ENCODE measurements at places on chromosomes 3 and 15.
A peak's percentile ranks its signal among the peaks of the same experiment; 100 is the strongest.

GRCh38 chr3:89467898-89468363, 360.5 kb downstream of the EPHA3 start:
- no peaks in the 10 kb centered on the region for H3K36me3 ChIP-seq
- no peak for DNase-seq
- no peaks in the 10 kb centered on the region for H3K27me3 ChIP-seq

DNA sequence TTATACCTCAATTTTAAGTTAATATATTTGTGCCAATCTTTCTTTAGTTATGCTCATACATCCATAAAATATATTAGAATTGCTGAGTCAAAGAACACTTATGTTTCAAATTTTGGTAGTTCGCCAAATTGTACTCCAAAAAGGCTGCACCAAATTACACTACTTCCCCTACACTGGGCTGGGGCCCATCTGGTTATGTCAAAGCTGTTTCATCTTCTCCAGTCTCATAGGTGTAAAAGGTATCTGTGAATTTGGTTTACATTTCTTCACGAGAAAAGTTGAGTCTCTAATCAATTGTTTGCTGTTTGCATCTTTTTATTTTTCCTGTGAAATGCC, 706 bp downstream of the FSIP1 start:
- H3K36me3 ChIP-seq = no peaks in the 10 kb centered on the region
- peak overlapping the region; percentile 93 for H3K27ac ChIP-seq
- peak overlapping the region; percentile 98 for H3K4me3 ChIP-seq
- DNase-seq = no peak
- H3K27me3 ChIP-seq = peaks cover 11% of the 10 kb centered on the region

DNA sequence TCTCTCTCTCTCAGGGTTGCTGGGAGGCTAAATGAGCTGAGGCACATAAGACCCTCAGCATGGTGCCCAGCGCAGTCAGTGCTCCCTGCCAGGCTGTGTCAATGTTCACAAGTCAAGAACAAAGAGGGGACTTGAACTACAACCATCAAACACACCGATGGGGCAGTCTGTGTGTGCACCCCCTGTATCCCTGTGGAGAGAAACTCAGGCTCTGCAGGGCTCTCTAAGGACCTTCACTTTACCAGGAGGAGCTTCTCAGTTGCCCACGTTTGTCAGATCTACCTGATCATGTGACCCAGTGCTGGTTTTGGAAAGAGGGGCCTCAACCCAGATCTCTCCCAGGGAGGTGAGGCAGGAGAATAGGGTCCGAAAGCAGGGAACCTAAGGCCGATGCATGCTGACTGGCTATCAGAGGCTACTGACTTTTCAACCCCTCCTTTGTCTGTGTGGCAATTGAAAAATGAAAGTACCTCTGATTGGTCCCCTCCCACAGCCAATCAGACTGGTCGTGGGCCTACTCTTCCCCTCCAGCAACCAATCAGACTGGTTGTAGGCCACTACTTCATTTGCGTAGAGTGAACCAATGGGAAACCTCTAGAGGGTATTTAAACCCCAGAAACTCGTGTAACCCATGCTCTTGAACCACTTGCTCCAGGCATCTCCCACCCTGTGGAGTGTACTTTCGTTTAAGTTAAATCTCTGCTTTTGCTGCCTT, 34.0 kb downstream of the RHCG start:
- no peaks in the 10 kb centered on the region for H3K36me3 ChIP-seq
- DNase-seq = no peak
- H3K27me3 ChIP-seq = peaks cover 10% of the 10 kb centered on the region

DNA sequence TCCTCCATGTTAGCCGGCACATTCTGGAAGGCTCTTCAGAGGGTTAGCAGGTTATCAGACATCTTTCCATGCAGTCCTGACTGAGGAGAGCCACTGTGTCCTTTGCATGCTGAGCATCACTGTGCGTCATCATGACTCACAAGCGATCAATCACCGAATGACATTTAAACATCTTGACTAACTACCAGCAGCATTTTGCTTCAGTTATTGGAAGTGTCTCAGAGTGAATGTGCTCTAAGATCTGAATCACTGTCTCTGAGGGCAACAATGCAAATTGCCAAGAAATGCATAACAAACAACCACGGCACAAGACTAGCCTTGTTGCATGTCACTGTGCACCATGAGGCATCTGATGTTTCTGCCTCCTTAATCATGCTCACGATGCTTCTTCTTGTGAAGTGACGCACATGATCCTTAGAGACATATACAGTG, 18.3 kb upstream of the ATP8B4 start:
- DNase-seq = no peak
- no peaks in the 10 kb centered on the region for H3K36me3 ChIP-seq
- peaks cover 27% of the 10 kb centered on the region for H3K4me1 ChIP-seq
- H3K27ac ChIP-seq = no peak overlapping the region
- no peaks in the 10 kb centered on the region for H3K27me3 ChIP-seq

DNA sequence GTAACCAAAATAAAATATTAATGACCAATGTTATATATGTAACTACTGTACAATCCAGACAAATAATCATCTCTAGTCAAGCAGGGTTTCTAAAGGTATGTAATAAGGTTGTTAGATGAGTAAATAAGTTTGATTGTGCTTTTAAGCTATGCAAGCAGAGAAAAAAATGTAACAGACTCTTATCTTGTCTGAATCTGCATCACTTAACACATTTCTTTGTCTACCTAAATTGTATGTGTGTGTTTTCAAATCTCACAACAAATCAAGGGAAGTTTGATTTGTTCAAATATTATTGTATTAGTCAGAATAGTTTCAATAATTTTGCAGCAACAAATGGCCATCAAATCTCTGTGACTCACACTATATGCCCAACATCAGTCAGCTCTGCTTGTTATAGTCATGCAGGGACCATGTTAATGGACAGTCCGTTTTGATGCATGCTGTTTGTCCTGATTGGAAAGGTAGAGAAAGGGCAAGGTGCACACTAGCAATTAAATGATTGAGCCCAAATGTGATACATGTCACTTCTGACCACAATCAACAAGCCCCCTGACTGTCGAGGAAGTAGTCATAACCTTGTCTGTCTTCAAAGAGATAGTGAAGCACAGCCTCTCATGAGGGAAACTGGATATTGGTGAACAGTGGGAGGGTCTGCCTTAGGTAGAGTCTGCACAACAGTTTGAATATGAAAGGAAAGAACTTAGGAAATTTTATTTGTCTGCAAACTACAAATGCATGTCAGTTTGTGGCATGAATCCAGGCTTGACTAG, 349.4 kb upstream of the SATB1 start:
- H3K4me1 ChIP-seq = peaks cover 8% of the 10 kb centered on the region
- no peak for DNase-seq
- H3K36me3 ChIP-seq = no peaks in the 10 kb centered on the region
- no peak overlapping the region for H3K4me3 ChIP-seq
- no peak overlapping the region for H3K27ac ChIP-seq

- no peaks in the 10 kb centered on the region for H3K4me1 ChIP-seq
- peaks cover 2% of the 10 kb centered on the region for H3K27me3 ChIP-seq
- no peaks in the 10 kb centered on the region for H3K36me3 ChIP-seq
These were observed 23.8 kb upstream of the ABI3BP start for GRCh38 chr3:101017017-101017416.

DNA sequence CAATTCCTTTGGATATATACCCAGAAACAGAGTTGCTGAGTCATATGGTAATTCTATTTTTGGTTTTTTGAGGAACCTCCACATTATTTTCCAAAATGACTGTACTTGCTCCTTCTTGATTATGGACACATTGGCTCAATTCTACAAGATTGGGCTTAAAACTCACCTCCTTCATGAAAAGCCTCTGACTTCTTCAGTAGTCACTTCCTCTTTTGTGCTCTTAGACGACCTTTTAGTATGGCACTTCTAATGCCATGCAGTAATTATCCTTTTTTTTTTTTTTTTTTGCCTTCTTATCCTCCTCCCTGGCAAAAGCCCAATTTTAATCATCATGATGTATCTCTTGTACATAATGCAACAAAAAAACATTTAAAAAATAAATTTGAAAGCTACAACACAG, 33.0 kb upstream of the ABHD17C start:
- no peak for DNase-seq
- H3K36me3 ChIP-seq = no peaks in the 10 kb centered on the region
- no peak overlapping the region for H3K27ac ChIP-seq

DNA sequence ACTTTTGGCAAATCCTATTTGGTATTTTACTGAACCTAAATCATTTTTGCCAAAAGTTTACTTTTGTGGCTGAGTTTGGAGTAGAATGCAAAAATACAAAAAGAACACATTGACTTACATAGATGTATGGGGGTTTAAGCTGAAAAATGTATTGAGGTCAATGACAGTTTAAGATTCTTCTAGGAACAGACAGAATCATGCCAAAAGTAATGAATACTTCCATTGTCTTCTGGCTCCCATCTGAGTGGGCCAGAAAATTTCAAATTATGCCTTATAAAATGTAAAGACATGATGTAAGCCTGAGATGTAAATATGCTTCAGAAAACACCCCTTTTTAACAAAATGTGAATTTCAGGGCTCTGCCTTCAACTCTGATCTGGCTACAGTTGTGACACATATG, 375.1 kb upstream of the DPH6 start:
- H3K4me3 ChIP-seq = no peak overlapping the region
- DNase-seq = no peak
- no peaks in the 10 kb centered on the region for H3K27me3 ChIP-seq
- no peak overlapping the region for H3K27ac ChIP-seq

- DNase-seq = no peak
- peaks cover 15% of the 10 kb centered on the region for H3K27me3 ChIP-seq
- no peaks in the 10 kb centered on the region for H3K4me1 ChIP-seq
- H3K27ac ChIP-seq = no peak overlapping the region
- H3K4me3 ChIP-seq = no peak overlapping the region
These were observed 3.8 kb upstream of the WNT7A start for GRCh38 chr3:13883681-13884080.

DNA sequence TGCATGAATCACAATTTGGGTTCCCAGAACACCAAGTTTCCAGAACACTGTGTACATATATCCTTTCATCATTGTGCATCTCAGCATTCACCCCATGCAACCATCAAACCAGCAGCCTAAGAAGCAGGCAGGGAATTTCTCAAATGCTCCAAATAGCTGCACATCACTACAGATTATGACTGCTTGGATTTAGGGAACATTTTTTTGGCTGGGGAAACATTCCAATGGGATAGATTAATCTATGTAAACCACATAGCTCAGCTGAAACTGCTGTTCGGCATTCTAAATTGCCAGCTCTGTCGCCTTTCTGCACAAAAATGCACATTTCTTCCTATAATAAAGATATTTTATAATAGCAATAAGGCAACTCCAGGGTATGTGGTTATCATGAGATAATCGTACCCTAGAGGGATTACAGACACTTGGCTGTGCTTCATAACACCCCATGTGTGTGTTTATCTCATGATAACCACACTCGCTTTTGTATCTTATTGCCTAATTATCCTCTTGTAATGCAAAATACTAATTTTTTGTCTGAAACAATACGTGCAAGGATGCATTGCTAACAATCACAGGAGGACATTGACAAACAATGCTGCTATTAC, 483.7 kb upstream of the DPH6 start:
- H3K27me3 ChIP-seq = peaks cover 1% of the 10 kb centered on the region
- no peaks in the 10 kb centered on the region for H3K36me3 ChIP-seq
- no peak overlapping the region for H3K4me3 ChIP-seq
- H3K4me1 ChIP-seq = no peaks in the 10 kb centered on the region
- no peak overlapping the region for H3K27ac ChIP-seq

DNA sequence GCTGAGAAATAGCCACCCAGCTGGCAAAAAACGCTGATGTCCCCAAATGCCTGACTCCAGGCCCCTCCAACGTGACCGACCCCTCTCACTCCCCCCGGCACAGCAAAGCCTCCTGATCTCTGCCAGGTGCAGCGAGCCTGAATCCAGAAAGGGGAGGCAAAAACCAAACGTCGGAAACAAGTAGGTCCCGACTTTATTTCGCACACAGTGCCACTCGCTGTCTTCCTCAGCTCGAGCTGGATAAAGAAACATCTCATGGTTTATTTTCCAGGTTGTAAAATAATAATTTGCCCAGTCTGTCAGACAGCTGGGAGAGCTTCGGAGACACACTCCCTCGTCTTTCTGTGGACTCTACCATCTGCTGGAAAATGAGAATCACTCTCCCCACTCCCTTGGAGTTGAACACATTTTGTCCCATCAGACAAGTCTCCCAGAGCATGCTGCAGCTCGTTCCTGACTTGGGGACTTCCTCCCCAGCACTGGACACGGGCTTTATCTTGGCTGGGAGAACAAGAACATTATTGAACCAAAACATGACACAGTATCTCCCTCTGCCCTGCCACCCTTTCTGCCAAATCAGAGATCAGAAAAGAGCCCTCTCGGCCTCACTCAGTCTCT, 142.8 kb downstream of the NUP210 start:
- H3K4me3 ChIP-seq = no peak overlapping the region
- peaks cover 22% of the 10 kb centered on the region for H3K27me3 ChIP-seq
- DNase-seq = no peak
- peaks cover 4% of the 10 kb centered on the region for H3K4me1 ChIP-seq
- no peaks in the 10 kb centered on the region for H3K36me3 ChIP-seq

- no peak overlapping the region for H3K27ac ChIP-seq
- peaks cover 10% of the 10 kb centered on the region for H3K27me3 ChIP-seq
These were observed 74.3 kb upstream of the TRA2B start for GRCh38 chr3:186012137-186012536.

- H3K4me1 ChIP-seq = no peaks in the 10 kb centered on the region
- H3K36me3 ChIP-seq = no peaks in the 10 kb centered on the region
- H3K27ac ChIP-seq = no peak overlapping the region
- H3K4me3 ChIP-seq = no peak overlapping the region
These were observed 426.5 kb upstream of the KCNMB2 start for GRCh38 chr3:178109691-178110090.

GRCh38 chr3:156648086-156648485, 26.3 kb upstream of the TIPARP start:
- no peak overlapping the region for H3K4me3 ChIP-seq
- peaks cover 4% of the 10 kb centered on the region for H3K36me3 ChIP-seq
- no peak for DNase-seq

DNA sequence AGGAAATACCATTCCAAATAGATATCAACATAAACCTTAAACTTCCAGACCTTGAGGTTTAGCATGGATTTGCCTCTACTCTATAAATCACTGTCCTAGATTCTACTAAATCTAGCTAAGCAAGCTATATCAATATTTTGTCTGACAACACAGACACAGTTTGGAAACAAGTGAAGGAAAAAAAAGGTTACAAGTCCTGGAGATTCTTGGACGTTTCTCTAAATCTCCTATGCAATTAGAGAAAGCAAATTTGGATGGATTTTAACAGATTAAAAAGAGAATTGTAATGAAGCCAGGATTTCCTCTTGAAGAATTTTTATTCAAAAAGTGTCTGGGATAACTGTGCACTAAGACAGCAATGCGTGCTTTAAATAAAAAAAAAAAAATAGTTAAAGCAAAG, 441.1 kb upstream of the DPH6 start:
- H3K4me1 ChIP-seq = no peaks in the 10 kb centered on the region
- H3K27ac ChIP-seq = no peak overlapping the region
- no peak for DNase-seq
- H3K36me3 ChIP-seq = no peaks in the 10 kb centered on the region
